Germinal center (tissue), 1 donor: ENCODE measurements at places on chromosomes 6 and 20.

- DNase-seq, result no peak
Measured at GRCh38 chr6:163750431-163751031, 336.0 kb downstream of the QKI start.

DNA sequence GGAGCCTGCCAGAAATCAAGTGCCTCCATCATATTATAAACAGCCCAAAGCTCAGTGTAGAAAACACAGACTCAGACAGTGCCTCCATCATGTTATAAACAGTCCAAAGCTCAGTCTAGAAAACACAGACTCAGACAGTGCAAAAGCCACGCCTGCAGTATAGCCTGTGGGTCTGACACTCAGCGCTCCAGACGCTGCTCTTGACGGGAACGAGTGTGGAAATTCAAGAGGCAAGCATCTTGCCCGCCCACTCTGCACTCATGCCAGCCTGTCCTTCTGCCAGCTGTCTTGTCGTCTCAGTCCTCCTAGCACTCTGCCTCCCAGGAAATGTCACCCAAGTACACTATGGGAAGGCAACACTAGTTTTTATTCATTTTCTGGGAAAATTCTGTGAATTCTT is 274.2 kb upstream of the CDH4 start:
- DNase-seq, result no peak

- no peak for DNase-seq
Measured at GRCh38 chr6:109143191-109143590, 47.9 kb downstream of the CEP57L1 start.

DNA sequence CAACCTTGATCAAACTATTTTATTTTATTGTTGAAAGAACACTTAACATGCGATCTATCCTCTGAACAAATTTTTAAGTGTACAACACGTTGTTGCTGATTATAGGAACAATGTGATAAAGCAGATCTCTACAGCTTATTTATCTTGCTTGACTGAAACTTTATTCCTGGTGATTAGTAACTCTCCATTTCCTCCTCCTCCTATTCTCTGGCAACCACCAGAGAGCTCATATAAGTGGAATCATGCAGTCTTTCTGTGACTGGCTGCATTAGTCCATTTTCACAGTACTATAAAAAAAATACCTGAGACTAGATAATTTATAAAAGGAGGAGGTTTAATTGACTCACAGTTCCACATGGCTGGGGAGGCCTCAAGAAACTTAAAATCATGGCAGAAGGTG is 218.1 kb downstream of the LRFN2 start:
- no peak for DNase-seq

DNA sequence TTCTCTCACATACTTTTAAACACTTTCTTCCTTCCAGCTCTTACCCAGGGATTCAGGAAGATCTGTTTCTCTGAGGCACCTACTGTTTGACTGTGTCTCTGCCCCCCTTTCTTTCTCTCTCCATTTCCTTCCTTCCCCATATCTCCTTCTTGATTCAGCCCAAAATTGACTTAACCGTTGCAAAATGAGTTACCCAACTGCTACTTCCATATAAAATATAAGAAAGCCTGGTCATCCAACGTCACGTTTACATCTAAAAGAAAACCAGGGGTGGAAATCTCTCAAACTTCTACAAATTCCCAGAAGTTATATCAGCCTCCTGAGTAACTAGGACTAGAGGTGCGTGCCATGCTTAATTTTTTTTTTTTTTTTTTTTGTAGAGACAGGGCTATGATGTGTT is 95.2 kb upstream of the INSM1 start:
- no peak for DNase-seq

- DNase-seq, result no peak
Measured at GRCh38 chr20:56736285-56736857, 107.3 kb downstream of the TFAP2C start.

GRCh38 chr20:17799575-17800227 is 99.9 kb downstream of the BANF2 start:
- no peak for DNase-seq

GRCh38 chr20:58458342-58459057 is 56.7 kb downstream of the APCDD1L start:
- DNase-seq, result peak; percentile 74

DNA sequence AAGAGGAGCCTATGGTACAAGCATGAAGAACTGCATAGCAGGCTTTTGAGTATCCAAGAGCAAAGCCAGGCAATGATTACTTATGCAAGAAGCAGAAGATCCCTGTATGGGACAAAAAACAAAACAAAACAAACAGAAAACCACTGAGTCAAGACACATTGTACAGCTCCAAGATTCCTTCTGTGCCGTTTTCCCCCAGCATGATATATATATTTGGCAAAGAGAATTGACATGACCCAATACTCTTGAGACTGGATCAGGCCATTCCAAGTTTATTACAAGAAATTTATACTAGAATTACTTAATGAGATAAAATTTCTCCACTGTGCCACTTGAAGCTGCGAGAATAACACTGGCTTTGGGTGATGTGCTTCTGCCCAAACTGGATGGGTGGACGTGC is 65.5 kb downstream of the TRMT11 start:
- DNase-seq, result no peak

GRCh38 chr20:33981964-33982363 is 11.7 kb upstream of the RALY start:
- DNase-seq, result no peak

- DNase-seq, result no peak
Measured at GRCh38 chr6:42454428-42454791, 2.7 kb upstream of the TRERF1 start.

DNA sequence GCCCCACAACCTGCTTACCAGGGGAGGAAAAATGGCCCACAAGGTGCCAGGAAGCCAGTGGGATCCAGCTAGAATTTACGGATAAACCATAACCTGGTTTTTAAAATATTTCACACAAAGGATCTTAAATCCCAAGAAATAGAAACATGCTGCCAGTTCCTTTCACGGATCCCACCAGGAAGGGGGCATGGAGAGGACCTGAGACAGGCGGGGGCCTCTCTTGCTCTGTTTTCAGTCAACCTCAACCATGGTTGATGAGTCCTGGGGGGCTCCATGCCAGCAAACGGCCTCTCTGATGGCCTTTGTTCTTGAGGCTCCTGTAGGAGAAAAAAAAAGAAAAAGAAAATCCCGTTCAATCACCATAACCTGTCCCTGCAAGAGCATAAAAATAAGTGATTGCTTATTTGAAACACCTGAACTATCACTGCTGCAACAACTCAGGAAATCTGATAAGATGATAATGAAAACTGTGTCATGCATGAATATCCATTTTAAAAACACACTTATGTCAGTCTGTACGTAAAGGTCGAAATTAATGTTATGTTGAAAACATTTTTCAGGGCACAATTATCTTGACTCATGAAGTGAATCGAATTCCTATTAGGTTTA is 125.8 kb upstream of the CST7 start:
- no peak for DNase-seq

DNA sequence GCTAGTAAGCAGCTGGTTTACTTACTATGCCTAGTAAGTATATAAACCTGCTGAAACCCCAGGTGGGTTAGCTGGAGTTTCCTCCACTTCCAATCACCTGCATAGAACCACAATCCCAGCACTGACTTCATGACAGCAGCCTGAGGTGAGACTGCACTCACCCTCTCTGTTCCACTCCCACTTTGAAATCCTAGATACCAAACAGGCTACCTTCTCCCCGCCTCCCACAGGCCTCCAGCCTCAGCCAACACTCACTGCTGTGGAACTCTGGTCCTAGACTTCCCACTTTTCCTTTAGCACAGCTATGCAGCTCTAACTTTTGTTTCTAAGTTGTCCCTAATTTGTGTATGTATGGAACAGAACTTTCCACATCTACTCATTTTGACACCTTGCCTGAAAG is 149.7 kb upstream of the ARID1B start:
- no peak for DNase-seq

- no peak for DNase-seq
Measured at GRCh38 chr6:16752206-16752866, 8.9 kb downstream of the ATXN1 start.
